Stomach (tissue), 19 donors: ENCODE measurements at places on chromosomes 12 and 14. TPM values are rescaled to one million over a fixed set of nuclear protein-coding genes. Genes with fewer than 3 reads are reported as not detected.

BLTP3B gene
- 62.6 TPM for total RNA-seq

CPNE8 gene
- 36.5 TPM for total RNA-seq

RDH16 gene
- not detected for total RNA-seq

DNA sequence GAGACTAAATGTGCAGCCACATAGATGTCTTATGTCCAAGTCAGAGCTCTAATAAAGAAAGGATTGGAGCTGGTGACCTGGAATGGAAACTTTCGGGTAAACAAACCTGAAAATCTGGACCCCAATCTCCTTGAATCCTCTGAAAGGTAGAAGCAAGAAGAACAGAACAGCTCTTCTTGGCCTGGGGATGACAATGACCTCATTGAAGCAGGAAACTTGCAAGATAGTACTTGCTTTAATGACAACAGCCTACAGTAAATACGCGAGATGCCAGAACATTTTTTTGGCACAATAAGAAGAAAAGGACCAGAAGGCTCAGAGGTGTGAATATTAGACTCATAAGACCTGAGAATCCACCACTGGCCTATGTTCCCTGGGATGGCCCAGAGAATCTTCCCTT, 4.1 kb upstream of the PRIMA1 start:
- DNase-seq = no peak
- H3K36me3 ChIP-seq = no peaks in the 10 kb centered on the region
- peaks cover 11% of the 10 kb centered on the region for H3K27me3 ChIP-seq

GRCh38 chr14:47065326-47065725, 413.7 kb upstream of the RPL10L start:
- H3K27ac ChIP-seq = no peak overlapping the region
- no peaks in the 10 kb centered on the region for H3K4me1 ChIP-seq
- no peaks in the 10 kb centered on the region for H3K36me3 ChIP-seq
- H3K4me3 ChIP-seq = no peak overlapping the region
- no peak for DNase-seq
- no peaks in the 10 kb centered on the region for H3K27me3 ChIP-seq

- H3K36me3 ChIP-seq = no peaks in the 10 kb centered on the region
- no peak for DNase-seq
- H3K27me3 ChIP-seq = no peaks in the 10 kb centered on the region
- no peaks in the 10 kb centered on the region for H3K4me1 ChIP-seq
- no peak overlapping the region for H3K4me3 ChIP-seq
Measured at GRCh38 chr12:44099486-44099885, 263.6 kb downstream of the TMEM117 start.

DNA sequence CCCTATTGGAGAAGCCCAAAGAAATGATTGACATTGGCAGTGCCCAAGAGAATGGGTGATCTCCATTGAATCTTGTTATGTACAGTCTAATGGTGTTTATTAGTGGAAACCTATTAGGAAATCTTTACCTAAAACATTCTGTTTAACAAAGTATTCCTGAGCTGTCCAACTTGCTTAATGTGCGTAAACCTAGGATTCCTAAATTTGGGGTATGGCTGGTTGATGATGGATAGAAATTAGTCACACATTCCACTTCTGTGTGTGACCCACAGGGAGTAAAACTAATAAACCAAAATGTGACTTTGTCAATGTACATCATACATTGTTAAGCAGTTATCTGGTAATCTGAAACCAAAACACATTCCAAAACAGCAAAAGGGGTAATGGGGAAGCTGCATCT, 761.3 kb downstream of the FSCB start:
- H3K36me3 ChIP-seq = no peaks in the 10 kb centered on the region
- no peak overlapping the region for H3K27ac ChIP-seq
- no peaks in the 10 kb centered on the region for H3K4me1 ChIP-seq
- no peak for DNase-seq
- no peak overlapping the region for H3K4me3 ChIP-seq

DNA sequence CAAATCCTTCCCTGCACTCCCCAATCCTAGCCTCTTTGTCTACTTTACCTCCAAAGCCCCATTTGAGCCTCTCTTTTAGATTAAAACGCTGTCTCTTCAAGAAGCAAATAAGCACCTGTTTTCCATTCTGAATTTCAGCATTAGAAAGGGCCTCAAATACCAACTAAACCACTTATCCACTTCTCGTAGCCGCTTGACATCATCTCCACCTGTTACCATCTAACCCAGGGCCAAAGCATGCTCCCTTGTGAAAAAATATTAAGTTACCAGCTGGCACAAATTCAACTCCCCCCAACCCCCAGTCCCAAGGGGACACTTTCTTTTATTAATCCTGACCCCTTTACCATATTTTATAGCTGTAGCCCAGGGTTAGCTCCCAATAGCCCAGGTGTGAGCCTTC, 43.1 kb downstream of the GPHB5 start:
- no peak overlapping the region for H3K4me3 ChIP-seq
- no peaks in the 10 kb centered on the region for H3K27me3 ChIP-seq
- DNase-seq = no peak

- H3K4me1 ChIP-seq = peaks cover 19% of the 10 kb centered on the region
- no peaks in the 10 kb centered on the region for H3K36me3 ChIP-seq
- peak; percentile 60 for DNase-seq
- peak overlapping the region; percentile 68 for H3K4me3 ChIP-seq
Measured at GRCh38 chr12:6699989-6700645, 498 bp downstream of the PIANP start.

GRCh38 chr12:42862055-42862454, 272.5 kb upstream of the PRICKLE1 start:
- H3K4me3 ChIP-seq = no peak overlapping the region
- no peaks in the 10 kb centered on the region for H3K4me1 ChIP-seq
- H3K27me3 ChIP-seq = no peaks in the 10 kb centered on the region
- H3K36me3 ChIP-seq = no peaks in the 10 kb centered on the region
- DNase-seq = no peak
